ENCODE measurements at places on chromosomes 1 and 21. TPM values are rescaled to one million over a fixed set of nuclear protein-coding genes. Genes with fewer than 3 reads are reported as not detected.
A peak's percentile ranks its signal among the peaks of the same experiment; 100 is the strongest.

Gene SAMSN1
- 3.0 TPM for total RNA-seq

Gene PPIAL4G
- not detected for total RNA-seq

Gene PTGER3
- total RNA-seq, result 1.2 TPM

Gene HFM1
- total RNA-seq, result 0.99 TPM

- H3K4me1 ChIP-seq, result peaks cover 23% of the 10 kb centered on the region
- no peaks in the 10 kb centered on the region for H3K36me3 ChIP-seq
- no peak overlapping the region for H3K27ac ChIP-seq
- H3K4me3 ChIP-seq, result no peak overlapping the region
Measured at GRCh38 chr1:205458777-205459566, 3.1 kb upstream of the BLACAT1 start.

- DNase-seq, result no peak
- H3K36me3 ChIP-seq, result no peaks in the 10 kb centered on the region
- no peak overlapping the region for H3K4me3 ChIP-seq
- H3K27ac ChIP-seq, result no peak overlapping the region
Measured at GRCh38 chr21:45699251-45699942, 55.9 kb downstream of the PCBP3 start.

Gene ADORA1
- total RNA-seq, result 3.5 TPM

Gene SERPINC1
- not detected for total RNA-seq

GRCh38 chr1:55720261-55720660 lies 505.1 kb upstream of the USP24 start:
- no peaks in the 10 kb centered on the region for H3K36me3 ChIP-seq
- H3K4me1 ChIP-seq, result peaks cover 16% of the 10 kb centered on the region
- no peak overlapping the region for H3K4me3 ChIP-seq
- no peaks in the 10 kb centered on the region for H3K27me3 ChIP-seq
- H3K27ac ChIP-seq, result no peak overlapping the region

Gene SELP
- not detected for total RNA-seq

Gene TBX15
- 0.42 TPM for total RNA-seq

DNA sequence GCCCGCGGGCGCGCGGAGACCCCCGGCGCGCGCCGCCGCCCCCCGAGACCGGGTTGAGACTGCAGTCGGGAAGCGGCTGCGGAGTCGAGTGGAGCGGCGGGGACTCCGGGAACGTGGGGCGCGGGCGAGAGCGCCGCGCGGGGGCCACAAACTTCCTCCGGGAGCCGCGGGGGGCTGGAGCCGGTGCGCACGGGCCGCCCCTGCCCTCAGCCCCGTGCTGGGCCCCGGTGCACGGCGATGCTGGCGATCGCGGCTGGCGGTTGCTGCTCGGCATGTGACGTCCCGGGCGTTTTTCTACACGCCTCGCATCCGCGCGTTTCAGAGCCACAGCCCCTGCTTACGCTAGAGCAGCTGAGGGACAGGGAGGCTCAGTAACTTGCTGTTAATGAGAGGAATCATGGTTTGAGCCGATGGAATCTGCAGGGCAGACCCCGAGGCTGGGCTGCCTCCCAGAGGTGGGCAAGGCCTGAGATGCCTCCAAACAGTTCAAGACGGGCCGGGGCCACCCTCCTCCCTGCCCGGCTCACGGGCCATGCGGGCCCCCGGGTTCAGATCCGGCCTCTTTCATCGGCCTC lies 520 bp downstream of the TMEM201 start:
- peak overlapping the region; percentile 72 for H3K4me3 ChIP-seq
- no peak overlapping the region for H3K27ac ChIP-seq
- H3K27me3 ChIP-seq, result no peaks in the 10 kb centered on the region
- DNase-seq, result peak; percentile 73

GRCh38 chr1:246159279-246160227 lies 347.5 kb downstream of the SMYD3 start:
- H3K36me3 ChIP-seq, result no peaks in the 10 kb centered on the region
- DNase-seq, result no peak
- no peaks in the 10 kb centered on the region for H3K27me3 ChIP-seq
- no peak overlapping the region for H3K27ac ChIP-seq

- no peaks in the 10 kb centered on the region for H3K36me3 ChIP-seq
- no peak overlapping the region for H3K4me3 ChIP-seq
- no peak for DNase-seq
- H3K4me1 ChIP-seq, result peaks cover 7% of the 10 kb centered on the region
Measured at GRCh38 chr1:43373066-43373940, 5.5 kb upstream of the ELOVL1 start.

DNA sequence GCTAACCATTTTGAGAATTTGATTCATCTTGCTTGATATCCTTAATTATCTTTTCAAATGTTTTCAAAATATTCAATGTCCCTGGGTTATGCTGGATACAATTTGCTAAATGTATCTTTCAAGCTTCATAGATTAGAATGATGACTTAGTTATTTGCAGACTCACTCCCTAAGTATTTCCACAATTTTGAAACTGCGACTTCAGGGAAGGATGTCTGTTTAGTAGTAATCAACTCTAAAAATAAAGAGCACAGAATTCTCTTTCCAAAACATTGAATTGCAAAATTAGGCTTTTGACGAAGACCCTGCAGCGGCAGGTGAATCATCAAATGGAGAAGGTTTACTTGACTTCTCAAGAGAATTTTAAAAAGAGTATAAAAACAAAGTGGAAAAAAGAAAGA lies 14.2 kb downstream of the RGS1 start:
- DNase-seq, result no peak
- H3K4me1 ChIP-seq, result no peaks in the 10 kb centered on the region
- H3K27ac ChIP-seq, result no peak overlapping the region
- H3K27me3 ChIP-seq, result no peaks in the 10 kb centered on the region

- no peak overlapping the region for H3K27ac ChIP-seq
- no peaks in the 10 kb centered on the region for H3K36me3 ChIP-seq
- no peak for DNase-seq
- no peaks in the 10 kb centered on the region for H3K27me3 ChIP-seq
- no peaks in the 10 kb centered on the region for H3K4me1 ChIP-seq
- H3K4me3 ChIP-seq, result no peak overlapping the region
Measured at GRCh38 chr1:41758500-41758899, 160.2 kb downstream of the HIVEP3 start.

- no peak overlapping the region for H3K27ac ChIP-seq
- no peaks in the 10 kb centered on the region for H3K27me3 ChIP-seq
- no peaks in the 10 kb centered on the region for H3K4me1 ChIP-seq
- no peak for DNase-seq
- H3K36me3 ChIP-seq, result no peaks in the 10 kb centered on the region
Measured at GRCh38 chr1:51669816-51670215, 52.9 kb downstream of the OSBPL9 start.

GRCh38 chr1:156692441-156692924 lies 12.9 kb downstream of the CRABP2 start:
- peaks cover 7% of the 10 kb centered on the region for H3K27me3 ChIP-seq
- peak overlapping the region; percentile 1 for H3K4me3 ChIP-seq
- peak overlapping the region; percentile 83 for H3K27ac ChIP-seq
- no peak for DNase-seq
- H3K36me3 ChIP-seq, result no peaks in the 10 kb centered on the region
- H3K4me1 ChIP-seq, result peaks cover 24% of the 10 kb centered on the region

DNA sequence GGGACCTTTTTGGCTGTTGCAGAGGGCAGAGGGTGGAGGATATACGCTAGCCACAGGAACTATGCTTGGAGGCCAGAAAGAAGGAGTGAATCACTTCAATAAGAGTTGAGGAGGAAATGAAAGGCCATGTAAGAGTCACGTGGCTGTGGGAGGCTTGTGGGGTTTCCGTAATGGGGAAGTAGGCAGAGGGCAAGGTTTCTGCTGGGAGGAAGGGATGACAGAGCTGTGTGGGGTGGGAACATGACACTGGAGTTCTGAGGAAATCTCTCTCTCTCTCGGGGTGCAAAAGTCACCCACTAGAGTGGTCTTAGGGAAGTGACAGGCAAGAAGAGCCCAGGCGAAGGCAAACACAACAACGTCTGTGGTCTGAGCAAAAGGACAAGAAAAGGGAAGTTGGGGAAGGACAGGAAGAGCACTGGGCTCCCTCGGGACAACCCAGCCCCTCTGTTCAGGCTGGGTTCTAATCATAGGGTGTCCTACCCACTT lies 3.9 kb upstream of the CD1C start:
- no peaks in the 10 kb centered on the region for H3K4me1 ChIP-seq
- H3K36me3 ChIP-seq, result no peaks in the 10 kb centered on the region
- peak; percentile 34 for DNase-seq

DNA sequence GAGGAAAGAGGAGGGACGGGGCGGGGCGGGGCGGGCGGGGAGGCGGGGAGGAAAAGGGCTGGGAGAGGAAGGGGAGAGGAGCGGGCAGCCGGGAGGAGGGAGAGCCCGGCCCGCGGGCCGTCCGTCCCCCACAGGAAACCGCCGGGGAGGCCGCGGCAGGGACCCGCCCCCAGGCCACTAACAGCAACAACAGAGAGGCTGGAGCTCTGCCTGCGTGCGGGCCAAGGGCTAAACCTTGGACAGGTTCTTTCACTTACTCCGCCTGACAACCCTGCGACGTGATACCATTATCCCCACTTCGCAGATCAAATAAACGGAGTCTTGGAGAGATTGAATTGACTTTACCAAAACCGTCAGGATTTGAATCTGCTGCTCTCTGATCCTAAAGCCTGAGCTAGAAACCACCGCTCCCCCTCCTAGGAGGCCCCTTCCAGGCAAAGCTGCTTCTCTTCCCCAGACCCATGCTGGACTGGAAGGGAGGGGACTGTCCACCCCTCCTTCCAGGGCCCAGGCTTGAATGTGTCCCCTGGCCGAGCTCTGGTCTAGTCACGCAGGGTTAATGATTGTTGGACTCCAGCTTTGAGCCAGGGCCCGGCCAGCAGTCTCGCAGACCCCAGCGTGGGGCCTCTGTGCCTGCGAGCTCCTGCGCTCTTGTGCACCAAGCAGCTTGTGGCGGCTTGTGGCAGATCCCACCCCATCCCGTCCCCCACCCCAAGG lies at the start of gene EVA1B:
EVA1B (minus strand) TSS at position 10 of the 717 bp plus-strand sequence. CDS start 608 bp downstream, outside the sequence.
- no peaks in the 10 kb centered on the region for H3K27me3 ChIP-seq
- peak within 1 kb of the TSS; percentile 52 for H3K4me3 ChIP-seq

Gene COG2
- 36.7 TPM for total RNA-seq

GRCh38 chr21:14952916-14953315 lies 111.9 kb downstream of the NRIP1 start:
- H3K27ac ChIP-seq, result no peak overlapping the region
- no peaks in the 10 kb centered on the region for H3K4me1 ChIP-seq

Gene ATF6
- 10.0 TPM for total RNA-seq

GRCh38 chr1:158037866-158038359 lies 44.5 kb downstream of the KIRREL1 start:
- H3K4me3 ChIP-seq, result no peak overlapping the region
- H3K4me1 ChIP-seq, result peaks cover 3% of the 10 kb centered on the region
